ENCODE measurements at places on chromosomes 1 and 21.

GRCh38 chr1:117600325-117600943 is 5.4 kb upstream of the TENT5C start:
- no peak for DNase-seq

DNA sequence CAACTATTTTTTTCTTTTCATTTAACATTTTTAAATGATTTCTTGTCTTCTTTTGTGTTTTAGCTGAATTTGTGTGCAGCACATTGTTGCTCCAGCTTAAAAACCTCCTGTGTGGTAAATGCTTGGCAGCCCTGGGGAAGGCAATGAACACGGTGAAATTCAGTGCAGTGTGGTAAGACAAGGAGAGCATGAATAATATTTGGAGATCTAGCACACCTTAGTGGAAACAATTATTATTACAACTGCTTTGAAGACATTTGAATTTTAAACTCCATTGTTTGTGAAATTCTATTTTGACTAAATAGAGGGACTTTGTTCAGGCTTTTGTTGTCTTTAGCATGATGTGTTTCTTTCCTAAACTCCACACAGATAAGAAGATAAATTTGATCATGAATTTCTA is 242.6 kb upstream of the CXADR start:
- DNase-seq = peak; percentile 25

GRCh38 chr1:109906160-109906838 is 4.3 kb upstream of the CSF1 start:
- no peak for DNase-seq

DNA sequence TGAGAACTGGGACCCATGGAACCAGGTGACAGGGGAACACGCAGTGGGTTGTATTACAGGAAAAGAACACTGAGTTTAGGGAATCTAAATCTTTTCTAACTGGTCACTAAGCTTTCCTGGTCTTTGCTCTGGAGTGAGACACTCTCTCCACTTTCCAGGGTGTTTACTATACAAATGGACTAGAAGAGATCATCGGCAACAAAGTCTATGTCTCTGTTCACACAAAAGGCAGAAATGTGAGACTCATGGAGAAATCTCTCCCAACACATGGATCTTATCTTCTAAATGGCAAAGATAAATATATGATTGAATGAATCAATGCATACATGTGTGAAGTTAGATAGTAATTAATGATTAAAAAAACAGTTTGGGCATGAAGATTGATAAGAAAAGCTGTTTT is 101.6 kb upstream of the DPT start:
- DNase-seq = no peak

GRCh38 chr1:12048372-12048771 is 14.7 kb upstream of the TNFRSF8 start:
- no peak for DNase-seq

DNA sequence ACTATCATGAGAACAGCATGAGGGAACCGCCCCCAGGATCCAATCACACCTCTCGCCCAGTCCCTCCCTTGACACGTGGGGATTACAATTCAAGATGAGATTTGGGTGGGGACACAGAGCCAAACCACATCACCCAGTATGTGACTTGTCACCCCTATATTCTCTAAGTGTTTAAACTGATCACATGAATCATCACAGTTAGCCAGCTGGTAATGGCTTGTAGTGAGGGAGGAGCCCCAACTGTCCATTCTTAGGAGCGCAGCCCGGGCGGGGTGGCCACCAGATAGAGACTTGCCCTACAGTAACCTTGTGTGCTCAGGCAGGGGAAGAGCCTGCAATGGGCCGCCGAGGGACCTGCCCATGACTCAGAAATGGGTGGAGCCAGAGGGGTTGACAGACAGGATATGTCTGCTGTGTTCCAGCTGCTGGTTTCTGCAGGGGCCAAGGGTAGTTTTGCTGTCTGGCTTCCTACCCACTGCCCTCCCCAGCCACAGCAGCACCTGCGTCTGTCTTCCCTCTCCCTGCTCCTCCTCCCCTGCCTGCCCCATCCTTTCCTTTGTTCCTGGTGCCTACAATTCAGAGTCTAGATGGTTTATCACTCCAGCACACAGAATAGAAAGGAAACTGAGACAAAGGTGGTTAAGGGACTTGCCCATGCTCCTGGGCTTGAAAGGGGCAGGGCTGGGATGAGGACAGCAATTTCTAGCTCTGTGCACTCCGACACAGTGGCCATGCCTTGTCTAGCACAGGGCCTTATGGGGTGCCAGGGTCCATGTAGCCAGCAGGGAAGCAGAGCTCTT is 9.2 kb downstream of the ABCG1 start:
- DNase-seq = no peak

DNA sequence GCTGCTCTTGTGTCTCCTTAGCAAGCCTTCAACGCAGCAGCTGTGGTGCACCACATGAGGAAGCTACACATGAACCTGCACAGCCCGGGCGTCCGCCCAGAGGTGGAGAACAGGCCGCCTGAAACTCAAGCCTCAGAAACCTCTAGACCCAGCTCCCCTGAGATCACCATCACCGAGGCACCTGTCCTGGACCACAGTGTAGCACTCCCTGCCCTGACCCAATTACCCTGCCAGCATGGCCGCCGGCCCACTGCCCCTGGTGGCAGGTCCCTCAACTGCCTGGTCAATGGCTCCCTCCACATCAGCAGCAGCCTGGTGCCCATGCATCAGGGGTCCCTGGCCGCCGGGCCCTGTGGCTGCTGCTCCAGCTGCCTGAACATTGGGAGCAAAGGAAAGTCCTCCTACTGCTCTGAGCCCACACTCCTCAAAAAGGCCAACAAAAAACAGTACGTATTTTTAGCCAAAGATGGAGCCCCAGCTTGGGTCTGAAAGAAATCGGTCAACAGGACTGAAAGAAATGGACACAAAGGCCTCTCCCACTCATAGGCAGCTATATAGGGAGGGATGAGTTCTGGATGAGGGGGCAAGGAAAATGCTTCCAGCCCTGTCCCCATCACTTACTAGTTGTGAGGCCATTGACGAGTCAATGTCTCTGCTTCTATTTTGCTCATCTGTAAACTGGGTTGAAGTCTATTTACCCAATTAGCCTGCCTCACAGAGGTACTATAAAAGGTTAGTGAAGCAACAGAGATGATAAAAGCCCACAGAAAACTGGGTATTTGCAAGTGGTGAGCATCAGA is 28.5 kb downstream of the CAMK1G start:
- DNase-seq = no peak

GRCh38 chr1:183873642-183874041 is 68.7 kb downstream of the RGL1 start:
- no peak for DNase-seq

DNA sequence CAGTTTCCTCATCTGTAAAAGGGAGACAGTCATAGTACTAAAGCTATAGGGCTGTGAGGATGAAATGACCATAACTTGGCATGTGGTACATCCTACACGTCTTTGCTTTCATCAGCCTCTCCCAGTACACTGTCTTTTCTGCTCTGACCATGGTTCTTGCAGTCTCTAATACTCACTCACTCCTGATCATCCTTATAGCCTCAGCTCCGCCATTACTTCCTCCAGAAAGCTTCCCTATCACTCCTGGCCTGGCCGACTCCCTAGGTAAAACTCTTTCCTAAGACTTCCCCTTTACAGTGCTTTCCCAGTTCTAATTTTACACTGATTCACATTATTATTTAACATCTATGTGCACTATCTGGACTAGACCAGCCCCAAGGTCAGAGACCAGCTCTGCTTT is 5.0 kb upstream of the MRPL24 start:
- DNase-seq = no peak

DNA sequence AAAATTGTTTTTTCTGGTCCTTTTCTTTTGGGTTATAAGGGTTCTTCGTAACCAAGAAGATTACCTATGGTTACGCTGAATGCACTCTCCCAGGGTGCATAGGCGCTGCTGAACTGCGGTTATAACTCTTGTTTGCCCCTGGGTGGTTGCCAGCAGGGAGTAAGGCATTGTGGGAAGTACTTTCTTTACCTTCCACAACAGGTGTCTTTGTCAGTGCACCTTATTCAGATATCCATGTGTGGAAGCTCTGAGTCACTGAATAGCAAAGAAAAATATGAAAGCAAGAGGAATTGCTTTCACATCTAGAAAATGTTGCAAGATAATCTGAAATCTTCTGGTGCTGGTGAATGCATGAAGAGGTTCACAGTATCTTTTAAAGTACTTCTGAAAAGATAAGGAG is 124.4 kb upstream of the CACYBP start:
- no peak for DNase-seq

- no peak for DNase-seq
These were observed 240.2 kb downstream of the SEC16B start for GRCh38 chr1:177729646-177730045.

DNA sequence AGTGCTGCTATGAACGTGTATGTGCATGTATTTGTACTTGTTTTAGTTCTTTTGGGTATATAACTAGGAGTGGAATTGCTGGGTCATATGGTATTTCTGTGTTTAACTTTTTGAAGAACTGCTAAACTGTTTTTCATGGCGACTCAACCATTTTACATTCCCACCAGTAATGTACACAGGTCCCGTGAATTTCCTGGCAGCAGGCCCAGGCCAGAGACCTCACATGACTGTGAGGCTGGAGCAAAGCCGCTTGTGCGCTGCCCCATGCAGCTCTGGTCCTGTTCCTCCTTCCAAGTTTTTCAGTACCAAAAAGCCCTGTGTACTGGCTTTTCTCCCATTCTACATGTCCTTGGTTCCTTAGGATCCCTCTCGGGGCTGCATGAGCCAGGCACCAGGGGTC is 29.6 kb downstream of the ACOT11 start:
- no peak for DNase-seq

DNA sequence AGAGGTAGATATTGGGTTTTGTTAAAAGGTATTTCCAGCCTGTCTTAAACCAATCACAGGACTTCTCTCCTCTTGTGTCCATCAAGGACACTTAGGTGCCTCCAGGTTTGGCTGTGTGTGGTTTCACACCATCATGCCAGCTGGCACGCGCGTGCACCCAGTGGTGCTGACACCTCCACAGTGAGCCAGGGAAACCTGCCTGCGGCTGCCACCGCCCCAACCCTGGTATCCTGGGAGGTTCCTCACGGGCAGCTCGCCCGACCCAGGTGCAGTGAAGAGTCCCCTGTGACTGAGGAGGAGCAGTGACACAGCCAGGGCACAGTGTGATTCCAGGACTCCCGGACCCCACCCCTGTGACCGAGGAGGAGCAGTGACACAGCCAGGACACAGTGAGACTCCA is 13.2 kb upstream of the COL6A2 start:
- no peak for DNase-seq

DNA sequence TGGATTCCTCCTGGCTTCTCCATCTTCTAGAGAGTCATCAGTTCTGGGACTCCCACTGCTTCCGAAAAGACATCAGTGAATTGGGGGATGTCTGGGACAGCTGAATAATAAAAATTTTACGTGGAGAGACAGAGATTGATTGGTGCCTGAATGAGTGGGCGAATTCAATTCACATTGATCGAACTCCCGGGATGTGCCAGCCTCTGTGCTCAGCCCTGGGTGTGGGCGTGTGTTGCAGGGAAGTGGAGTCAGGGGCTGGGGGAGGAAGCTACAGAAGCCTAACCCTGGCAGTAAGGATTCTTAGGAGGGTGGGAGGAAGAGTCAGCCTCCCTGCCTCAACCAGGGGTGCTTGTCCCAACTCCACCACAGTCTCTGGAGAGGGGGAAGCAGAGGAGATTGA is 18.0 kb upstream of the STUM start:
- no peak for DNase-seq

DNA sequence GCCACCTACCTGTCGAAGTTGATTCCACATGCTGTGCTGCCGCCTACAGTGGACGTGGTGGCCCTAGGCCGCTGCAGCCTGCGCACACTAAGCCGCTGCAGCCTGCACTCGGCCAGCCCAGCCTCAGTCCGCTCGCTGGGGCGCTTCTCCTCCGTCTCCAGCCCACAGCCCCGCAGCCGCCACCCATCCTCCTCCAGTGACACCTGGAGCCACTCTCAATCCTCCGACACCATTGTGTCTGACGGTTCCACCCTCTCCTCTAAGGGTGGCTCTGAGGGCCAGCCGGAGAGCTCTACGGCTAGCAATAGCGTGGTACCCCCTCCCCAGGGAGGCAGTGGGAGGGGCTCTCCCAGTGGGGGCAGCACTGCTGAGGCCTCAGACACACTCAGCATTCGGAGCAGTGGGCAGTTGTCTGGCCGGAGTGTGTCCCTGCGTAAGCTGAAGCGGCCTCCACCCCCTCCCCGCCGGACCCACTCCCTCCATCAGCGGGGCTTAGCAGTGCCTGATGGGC is 46.9 kb downstream of the YARS1 start:
- no peak for DNase-seq

GRCh38 chr21:32306021-32306780 is 7.5 kb downstream of the MRAP start:
- no peak for DNase-seq

- DNase-seq = no peak
These were observed 43.0 kb downstream of the TNFSF4 start for GRCh38 chr1:173164178-173164577.

- DNase-seq = no peak
These were observed 182.0 kb upstream of the C21orf91 start for GRCh38 chr21:18000981-18001686.

DNA sequence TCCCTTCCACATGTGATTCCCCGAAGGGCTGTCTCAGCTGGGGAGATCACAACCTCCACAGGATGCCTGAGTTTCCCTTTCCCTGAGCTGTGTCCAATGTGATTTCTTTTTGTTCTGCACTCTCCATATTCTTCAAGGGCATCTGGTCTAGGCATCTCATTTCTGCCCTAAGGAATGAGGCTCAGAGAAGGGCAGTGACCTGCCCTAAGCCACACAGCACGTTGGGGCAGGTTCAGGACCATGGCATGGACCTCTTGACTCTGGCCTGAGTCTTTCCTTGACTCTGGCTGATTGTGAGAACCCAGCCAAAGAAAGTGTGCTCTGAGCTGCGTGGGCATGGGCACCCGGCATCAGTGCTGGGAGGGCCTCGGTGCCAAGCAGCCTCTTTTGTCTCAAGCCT is 590.3 kb downstream of the PTPRU start:
- no peak for DNase-seq

GRCh38 chr1:8823295-8823664 is 5.8 kb upstream of the RERE start:
- no peak for DNase-seq

DNA sequence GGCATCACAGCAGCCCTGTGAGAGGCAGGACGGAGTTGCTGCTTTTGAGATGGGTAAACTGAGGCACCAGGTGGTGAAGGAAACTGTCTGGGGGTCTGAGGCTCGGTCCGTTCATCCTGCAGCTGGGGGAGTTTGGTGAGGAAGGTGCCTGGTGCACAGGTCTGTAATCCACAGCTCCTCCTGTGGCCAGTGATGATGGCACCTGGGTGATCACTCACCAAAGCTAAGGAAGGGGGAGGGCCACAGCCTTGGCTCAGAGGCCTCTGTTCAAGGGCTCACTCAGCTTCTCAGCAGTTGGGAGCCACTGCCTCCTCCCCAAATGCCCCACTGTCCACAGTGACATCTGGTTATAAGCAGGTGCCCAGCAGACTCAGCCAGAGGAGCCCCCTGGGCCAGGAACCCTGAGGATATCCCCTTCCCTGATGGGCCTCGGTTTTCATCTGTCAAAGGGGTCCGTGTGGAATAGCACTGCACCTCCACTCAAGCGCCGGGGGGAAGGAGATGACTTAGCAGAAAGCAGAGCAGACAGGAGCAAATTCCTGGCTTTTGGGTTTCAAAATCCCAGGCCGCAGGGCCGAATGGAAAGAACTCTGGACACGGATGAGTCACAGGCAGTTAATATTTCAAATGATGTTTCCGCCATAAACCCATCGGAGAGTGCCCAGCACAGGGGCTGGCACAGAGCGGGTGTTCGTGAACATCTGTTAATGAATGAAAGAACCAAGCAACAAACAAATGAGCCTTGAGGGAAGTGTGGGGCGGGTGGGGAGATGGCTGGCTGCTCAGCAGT is 82.8 kb downstream of the DMRTB1 start:
- DNase-seq = peak; percentile 25

GRCh38 chr1:203581841-203582240 is 44.8 kb upstream of the ATP2B4 start:
- DNase-seq = no peak

GRCh38 chr1:98355656-98356383 is 305.7 kb upstream of the SNX7 start:
- DNase-seq = no peak
